ENCODE measurements at places on chromosomes 16 and 17.

- DNase-seq: peak; percentile 95
These were observed 42.4 kb upstream of the NF1 start for GRCh38 chr17:31052187-31052889.

- DNase-seq: no peak
These were observed 1755.9 kb downstream of the TP53TG3F start for GRCh38 chr16:35215287-35215686.

DNA sequence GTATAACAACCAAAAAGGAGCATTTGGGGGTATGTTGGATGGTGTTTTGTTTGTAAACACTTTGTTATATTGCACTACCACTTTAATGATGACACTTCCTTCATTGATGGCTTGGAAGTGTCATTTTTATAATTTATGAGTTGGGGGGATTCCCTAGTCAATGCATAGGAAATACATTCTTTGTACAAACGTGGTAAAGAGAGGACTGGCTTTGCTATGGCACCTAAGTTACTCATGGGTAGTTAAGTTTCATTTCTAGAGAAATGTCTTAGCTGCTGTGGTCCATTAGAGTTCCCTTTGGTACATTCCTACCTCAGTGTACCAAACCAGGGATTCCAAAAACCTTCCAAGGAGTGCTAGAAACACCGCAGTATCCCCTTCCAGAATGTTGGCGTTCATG is 63.7 kb upstream of the CMIP start:
- DNase-seq: no peak

GRCh38 chr17:61837175-61838051 is 25.9 kb downstream of the BRIP1 start:
- peak; percentile 66 for DNase-seq
